ENCODE measurements at places on chromosomes 3 and 15. TPM values are rescaled to one million over a fixed set of nuclear protein-coding genes. Genes with fewer than 3 reads are reported as not detected.
A peak's percentile ranks its signal among the peaks of the same experiment; 100 is the strongest.

DNA sequence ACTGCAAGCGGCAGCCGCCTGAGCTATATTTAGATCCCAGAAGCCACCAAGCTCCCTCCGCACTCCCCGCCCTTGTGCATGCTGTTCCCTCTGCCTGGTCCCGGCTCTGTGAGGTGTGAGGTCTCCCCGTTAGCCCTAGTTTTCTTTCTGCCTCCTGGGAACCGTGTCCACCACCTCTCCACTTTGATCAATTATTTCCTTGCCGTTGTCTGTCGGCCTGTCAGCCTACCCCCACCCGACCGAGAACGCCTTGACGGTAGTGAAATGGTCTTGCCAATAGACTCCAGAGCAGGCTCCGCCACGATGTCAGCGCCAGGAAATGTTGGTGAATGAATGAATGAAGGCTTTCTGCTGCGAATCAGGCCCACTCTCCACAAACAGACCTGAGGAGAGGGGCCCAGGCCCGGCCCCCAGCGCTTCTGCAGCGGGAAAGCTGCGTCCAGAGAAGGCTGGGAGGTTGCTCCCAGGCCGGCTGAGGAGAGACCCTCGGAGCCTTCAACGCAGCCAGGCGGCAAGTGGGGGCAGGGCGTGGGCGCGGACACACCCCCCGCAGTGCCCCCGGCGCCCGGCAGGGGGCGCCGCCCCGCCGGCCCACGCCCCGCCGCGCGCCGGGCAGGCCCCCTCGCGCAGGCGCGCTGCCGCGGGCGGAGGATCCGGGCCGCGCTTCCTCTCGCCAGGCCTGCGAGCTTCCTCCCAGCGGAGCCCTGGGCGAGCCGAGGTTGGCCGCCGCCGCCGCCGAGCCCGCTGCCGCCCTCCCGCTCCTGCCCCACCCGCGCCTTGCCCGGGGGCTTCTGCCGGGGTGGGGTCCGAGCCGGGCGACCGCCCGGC lies at the start of gene CSK:
Gene CSK, plus strand, starts transcription at position 650 of the 828 bp plus-strand sequence. CDS start 16,218 bp downstream, outside the sequence.
- peak; percentile 80 for DNase-seq

CCNB2 gene
- total RNA-seq: 7.6 TPM

RAB43 gene
- 28.7 TPM for total RNA-seq

- no peak for DNase-seq
These were observed 459.4 kb downstream of the GBE1 start for GRCh38 chr3:81302045-81302444.

DNA sequence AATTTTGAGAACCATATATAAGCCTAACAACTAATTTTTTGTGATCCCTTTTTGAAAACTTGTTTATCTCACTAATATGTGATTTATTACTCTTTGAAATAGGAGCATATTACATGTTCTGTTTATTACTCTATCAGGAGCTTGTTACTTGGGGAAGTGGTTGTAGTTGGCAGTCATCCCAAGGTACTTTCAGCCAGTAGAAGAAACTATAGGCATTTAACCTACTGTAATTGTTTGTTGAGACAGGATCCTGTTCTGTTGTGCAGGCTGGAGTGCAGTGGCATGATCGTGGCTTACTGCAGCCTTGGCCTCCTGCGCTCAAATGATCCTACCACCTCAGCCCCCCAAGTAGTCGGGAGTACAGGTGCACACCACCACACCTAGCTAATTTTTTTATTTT lies 195.6 kb downstream of the TCF12 start:
- peak; percentile 34 for DNase-seq
